Keratinocyte (primary cell): ENCODE measurements at places on chromosomes 1 and 21.

DNA sequence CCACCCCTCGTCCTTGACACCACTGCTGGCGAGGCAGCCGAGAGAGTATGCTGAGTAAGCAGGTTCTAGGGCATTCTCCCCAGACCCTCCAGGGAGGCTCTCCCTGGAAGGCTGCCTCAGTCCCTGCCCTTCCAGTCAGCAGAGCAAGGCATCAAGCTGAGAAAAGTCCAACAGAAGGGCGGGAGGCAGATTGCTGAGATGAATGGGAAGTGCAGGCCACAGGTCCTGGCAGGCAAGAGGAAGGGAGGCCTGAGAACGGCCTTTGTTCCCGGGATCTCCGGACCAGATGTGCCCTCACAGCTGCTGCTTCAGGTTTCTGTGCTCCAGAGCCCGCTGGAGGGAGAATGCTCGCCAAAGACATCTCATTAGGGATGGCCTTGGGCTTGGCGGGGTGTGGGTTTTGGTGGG is 270.0 kb upstream of the VAMP3 start:
- no peaks in the 10 kb centered on the region for H3K4me1 ChIP-seq
- H3K36me3 ChIP-seq = no peaks in the 10 kb centered on the region
- no peak overlapping the region for H3K4me3 ChIP-seq

DNA sequence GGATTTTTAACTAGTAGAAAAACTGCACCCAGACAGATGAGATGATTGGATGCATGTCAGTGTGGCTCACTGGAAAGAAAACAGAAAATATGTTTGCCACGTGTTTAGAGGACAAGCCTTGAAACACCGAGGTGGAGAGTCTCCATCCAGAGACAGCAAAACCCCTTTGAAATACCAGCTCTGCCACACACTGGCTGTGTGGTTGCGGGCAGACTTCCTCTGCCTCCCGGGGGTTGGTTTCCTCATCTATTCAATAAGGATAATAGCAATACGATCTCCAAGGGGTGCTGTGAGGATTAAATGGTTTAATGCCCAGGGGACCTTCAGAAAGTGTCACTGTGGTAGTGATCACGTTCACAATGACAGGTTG is 67.2 kb upstream of the PARP1 start:
- H3K27me3 ChIP-seq = peaks cover 3% of the 10 kb centered on the region
- no peak overlapping the region for H3K4me3 ChIP-seq
- no peaks in the 10 kb centered on the region for H3K36me3 ChIP-seq
- H3K27ac ChIP-seq = no peak overlapping the region
- DNase-seq = no peak

GRCh38 chr1:242065813-242066212 is 66.9 kb upstream of the MAP1LC3C start:
- no peaks in the 10 kb centered on the region for H3K4me1 ChIP-seq
- DNase-seq = no peak
- H3K4me3 ChIP-seq = no peak overlapping the region
- H3K27ac ChIP-seq = no peak overlapping the region
- H3K27me3 ChIP-seq = no peaks in the 10 kb centered on the region

DNA sequence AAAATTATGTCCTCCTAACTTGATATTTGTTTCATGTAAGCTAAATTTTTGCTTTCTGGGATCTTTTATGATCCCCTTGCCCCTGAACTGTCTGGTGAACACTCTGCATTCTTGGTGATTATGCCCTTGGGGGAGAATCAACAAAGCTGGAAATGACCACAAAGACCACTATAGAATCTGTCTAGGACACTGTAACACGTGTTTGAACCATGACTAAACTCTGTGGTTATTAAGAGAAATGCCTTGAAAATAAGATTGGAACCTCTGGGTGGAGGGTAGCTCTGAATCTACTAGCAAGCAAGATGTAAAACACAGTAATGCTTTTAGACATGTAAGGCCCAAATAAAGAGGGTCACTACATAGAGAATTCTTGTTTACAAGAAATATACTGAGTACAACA is 237.5 kb downstream of the HMCN1 start:
- H3K27ac ChIP-seq = no peak overlapping the region
- peaks cover 7% of the 10 kb centered on the region for H3K4me1 ChIP-seq
- H3K27me3 ChIP-seq = no peaks in the 10 kb centered on the region
- no peak overlapping the region for H3K4me3 ChIP-seq
- DNase-seq = no peak

GRCh38 chr21:36347278-36347961 is 27.4 kb downstream of the MORC3 start:
- no peaks in the 10 kb centered on the region for H3K4me1 ChIP-seq
- no peak overlapping the region for H3K27ac ChIP-seq
- no peak overlapping the region for H3K4me3 ChIP-seq
- peaks cover 21% of the 10 kb centered on the region for H3K36me3 ChIP-seq
- no peak for DNase-seq

- no peak overlapping the region for H3K27ac ChIP-seq
- H3K36me3 ChIP-seq = peaks cover 5% of the 10 kb centered on the region
- H3K4me3 ChIP-seq = no peak overlapping the region
- no peak for DNase-seq
Observed at GRCh38 chr1:86718786-86719185, 14.4 kb downstream of the SH3GLB1 start.

GRCh38 chr1:77925518-77925917 is 37.1 kb downstream of the NEXN start:
- no peaks in the 10 kb centered on the region for H3K4me1 ChIP-seq
- no peaks in the 10 kb centered on the region for H3K36me3 ChIP-seq
- no peak for DNase-seq
- H3K27ac ChIP-seq = no peak overlapping the region
- H3K4me3 ChIP-seq = no peak overlapping the region

- H3K4me1 ChIP-seq = peaks cover 30% of the 10 kb centered on the region
- no peak overlapping the region for H3K27ac ChIP-seq
- H3K27me3 ChIP-seq = no peaks in the 10 kb centered on the region
- no peaks in the 10 kb centered on the region for H3K36me3 ChIP-seq
Observed at GRCh38 chr1:40032240-40032891, 8.2 kb upstream of the CAP1 start.

DNA sequence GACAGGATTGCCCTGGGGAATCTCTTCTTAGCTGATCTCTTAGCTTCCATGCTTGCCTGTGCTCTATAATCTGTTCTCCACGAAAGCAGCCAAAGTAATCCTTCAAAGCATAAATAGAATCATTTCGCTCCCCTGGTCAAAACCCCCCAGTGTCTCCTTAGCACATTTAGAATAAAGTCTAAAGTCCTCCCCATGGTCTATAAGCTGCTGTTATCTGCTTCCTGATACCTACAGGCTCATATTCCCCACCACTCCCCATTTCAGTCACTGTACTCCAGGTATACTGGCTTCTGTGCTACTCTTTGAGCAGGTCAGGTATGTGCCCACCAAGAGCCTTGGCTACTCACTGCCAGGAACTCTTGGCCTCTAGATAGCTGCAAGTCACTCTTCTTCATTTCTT is 2.9 kb downstream of the S100A12 start:
- no peaks in the 10 kb centered on the region for H3K27me3 ChIP-seq
- no peak overlapping the region for H3K27ac ChIP-seq
- peaks cover 30% of the 10 kb centered on the region for H3K4me1 ChIP-seq
- no peak overlapping the region for H3K4me3 ChIP-seq
- DNase-seq = no peak
- no peaks in the 10 kb centered on the region for H3K36me3 ChIP-seq

- no peak overlapping the region for H3K27ac ChIP-seq
- H3K4me1 ChIP-seq = no peaks in the 10 kb centered on the region
- no peak overlapping the region for H3K4me3 ChIP-seq
- H3K27me3 ChIP-seq = no peaks in the 10 kb centered on the region
- H3K36me3 ChIP-seq = no peaks in the 10 kb centered on the region
- DNase-seq = no peak
Observed at GRCh38 chr1:163924041-163924440, 602.3 kb downstream of the NUF2 start.

GRCh38 chr21:40270047-40270446 is 402.8 kb downstream of the PCP4 start:
- no peaks in the 10 kb centered on the region for H3K4me1 ChIP-seq
- no peak overlapping the region for H3K27ac ChIP-seq
- DNase-seq = no peak
- H3K4me3 ChIP-seq = no peak overlapping the region
- H3K36me3 ChIP-seq = no peaks in the 10 kb centered on the region

DNA sequence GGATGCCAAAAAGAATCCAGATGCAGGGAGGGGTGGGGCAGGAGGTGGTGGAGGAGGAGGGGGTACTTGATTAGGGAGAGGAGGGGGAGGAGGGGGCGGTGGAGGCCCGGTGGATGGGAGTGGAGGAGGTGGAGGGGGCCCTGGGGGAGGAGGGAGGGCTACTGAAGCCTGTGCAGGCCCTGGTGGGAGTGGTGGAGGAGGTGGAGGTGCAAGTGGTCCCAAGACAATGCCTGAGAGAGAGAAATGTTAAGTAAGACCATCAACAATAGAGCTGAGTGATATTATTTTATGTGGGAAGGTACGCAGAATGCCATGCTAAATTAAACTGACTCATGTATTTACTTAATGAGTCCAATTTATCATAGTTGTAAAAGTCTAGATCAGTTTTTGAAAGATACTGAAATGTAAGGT is 86.8 kb upstream of the LBR start:
- H3K27me3 ChIP-seq = no peaks in the 10 kb centered on the region
- no peak overlapping the region for H3K4me3 ChIP-seq
- no peak overlapping the region for H3K27ac ChIP-seq
- H3K4me1 ChIP-seq = peaks cover 6% of the 10 kb centered on the region

DNA sequence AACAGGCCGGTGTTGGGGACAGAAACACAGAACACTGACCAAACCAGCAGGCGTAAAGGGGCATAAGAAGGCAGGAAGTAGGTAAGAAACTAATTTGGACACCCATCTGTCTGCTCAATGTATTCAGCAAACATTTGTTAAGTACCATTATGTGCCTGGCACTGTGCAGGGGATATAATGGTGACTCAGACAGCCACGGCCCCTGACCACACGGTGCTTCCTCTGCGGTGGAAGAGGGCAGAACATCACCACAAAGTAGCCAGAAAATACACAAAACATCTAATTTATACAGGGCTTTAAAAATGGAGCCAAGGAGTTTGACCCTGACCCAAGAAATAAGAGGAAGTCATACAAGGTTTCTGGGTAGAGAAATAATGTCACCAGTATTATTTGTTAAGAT is 12.9 kb downstream of the DNAJC11 start:
- no peak overlapping the region for H3K27ac ChIP-seq
- no peaks in the 10 kb centered on the region for H3K27me3 ChIP-seq
- peaks cover 7% of the 10 kb centered on the region for H3K36me3 ChIP-seq
- H3K4me3 ChIP-seq = no peak overlapping the region
- no peaks in the 10 kb centered on the region for H3K4me1 ChIP-seq

DNA sequence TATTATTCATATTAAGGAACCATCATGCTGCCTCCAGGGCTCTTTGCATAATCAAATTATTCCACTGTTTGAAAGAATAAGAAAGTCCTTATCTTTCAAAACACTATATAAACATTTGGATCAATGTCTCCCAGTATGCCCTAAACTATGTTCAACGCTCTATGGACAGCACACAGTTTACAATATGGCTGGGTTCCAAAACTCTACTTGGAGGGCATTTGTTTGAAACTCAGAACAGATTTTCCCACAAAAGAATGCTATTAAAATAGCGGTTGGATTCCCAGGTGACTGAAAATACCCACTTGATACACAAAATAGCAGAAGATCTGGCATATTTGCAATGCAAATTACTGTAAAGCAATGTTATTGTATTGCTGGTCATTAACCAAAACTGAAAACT is 3.2 kb downstream of the HAO2 start:
- no peaks in the 10 kb centered on the region for H3K27me3 ChIP-seq
- H3K36me3 ChIP-seq = no peaks in the 10 kb centered on the region
- no peak for DNase-seq
- no peak overlapping the region for H3K4me3 ChIP-seq
- no peak overlapping the region for H3K27ac ChIP-seq

GRCh38 chr1:208272713-208273112 is 28.5 kb upstream of the PLXNA2 start:
- no peak overlapping the region for H3K27ac ChIP-seq
- peaks cover 53% of the 10 kb centered on the region for H3K27me3 ChIP-seq
- no peaks in the 10 kb centered on the region for H3K4me1 ChIP-seq
- H3K36me3 ChIP-seq = no peaks in the 10 kb centered on the region
- H3K4me3 ChIP-seq = no peak overlapping the region

DNA sequence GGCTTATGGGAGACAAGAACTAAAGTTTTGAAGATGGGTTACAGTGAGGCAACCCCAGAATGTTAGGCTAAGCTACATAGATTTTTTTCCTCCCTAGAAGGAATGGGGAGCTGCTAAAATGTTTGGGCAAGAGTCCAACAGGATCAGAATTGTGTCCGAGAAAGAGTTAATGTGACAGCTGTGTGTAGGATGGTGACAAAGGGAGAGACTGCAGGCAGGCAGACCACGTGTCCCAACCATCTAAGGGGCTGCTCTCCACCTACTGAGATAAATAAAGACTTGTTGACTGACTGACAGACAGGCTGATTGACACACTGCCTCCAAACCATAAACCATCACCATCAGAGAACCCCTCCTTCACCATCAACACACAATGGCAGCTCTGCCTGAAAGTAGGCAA is 133.7 kb upstream of the CTTNBP2NL start:
- H3K27ac ChIP-seq = no peak overlapping the region
- H3K36me3 ChIP-seq = no peaks in the 10 kb centered on the region
- peaks cover 11% of the 10 kb centered on the region for H3K27me3 ChIP-seq
- no peaks in the 10 kb centered on the region for H3K4me1 ChIP-seq

GRCh38 chr1:215156232-215156631 is 73.7 kb downstream of the KCNK2 start:
- no peaks in the 10 kb centered on the region for H3K36me3 ChIP-seq
- H3K27me3 ChIP-seq = no peaks in the 10 kb centered on the region
- DNase-seq = no peak
- no peak overlapping the region for H3K4me3 ChIP-seq
